Muscle of arm (tissue), 14 donors: ENCODE measurements at places on chromosomes 16 and 17.

DNA sequence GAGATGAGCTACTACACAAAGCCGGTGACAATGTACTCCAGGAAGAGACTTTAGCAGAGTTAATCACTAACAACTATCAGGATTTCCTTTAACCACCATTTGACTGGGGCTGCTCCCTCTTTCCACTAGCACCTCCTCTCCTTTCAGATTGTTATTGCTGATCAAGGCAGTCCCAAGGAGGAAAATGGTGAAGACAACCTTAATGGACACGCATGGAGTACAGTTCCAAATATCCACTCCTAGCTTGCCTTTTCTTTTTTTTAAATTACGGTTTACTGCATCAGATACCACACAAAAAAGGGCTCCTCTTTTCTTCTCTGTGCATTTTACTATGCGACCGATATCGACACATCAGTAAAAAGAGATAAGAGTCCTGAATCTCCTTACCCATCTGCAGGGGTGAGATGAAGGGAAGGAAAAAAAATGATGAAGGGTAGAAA, 30.9 kb downstream of the FAM222B start:
- DNase-seq = peak; percentile 10

GRCh38 chr17:38534498-38534885, 71.3 kb downstream of the SRCIN1 start:
- no peak for DNase-seq

DNA sequence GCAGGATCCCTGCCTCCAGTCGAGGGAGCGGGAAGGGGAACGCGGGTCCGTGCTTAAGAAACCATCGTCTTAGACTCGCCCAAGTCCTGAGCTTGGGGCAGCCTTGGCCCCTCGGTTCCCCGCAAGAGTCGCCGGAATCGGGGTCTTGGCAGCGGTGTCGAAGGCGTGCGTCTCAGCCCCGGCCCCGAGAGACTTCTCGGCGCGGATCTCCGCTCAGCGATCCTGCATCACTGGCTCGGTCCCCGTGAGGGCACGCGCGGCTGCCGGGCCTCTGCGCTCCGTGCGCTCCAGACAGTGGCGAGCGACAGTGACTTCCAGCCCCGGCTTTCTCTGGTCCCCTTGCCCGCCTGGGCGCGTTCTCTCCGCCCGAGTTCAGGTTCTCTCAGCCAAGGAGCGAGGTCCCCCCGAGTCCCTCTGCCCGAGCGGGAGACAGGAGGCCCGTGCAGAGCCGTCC, 380 bp downstream of the HS3ST3A1 start:
- DNase-seq = no peak

DNA sequence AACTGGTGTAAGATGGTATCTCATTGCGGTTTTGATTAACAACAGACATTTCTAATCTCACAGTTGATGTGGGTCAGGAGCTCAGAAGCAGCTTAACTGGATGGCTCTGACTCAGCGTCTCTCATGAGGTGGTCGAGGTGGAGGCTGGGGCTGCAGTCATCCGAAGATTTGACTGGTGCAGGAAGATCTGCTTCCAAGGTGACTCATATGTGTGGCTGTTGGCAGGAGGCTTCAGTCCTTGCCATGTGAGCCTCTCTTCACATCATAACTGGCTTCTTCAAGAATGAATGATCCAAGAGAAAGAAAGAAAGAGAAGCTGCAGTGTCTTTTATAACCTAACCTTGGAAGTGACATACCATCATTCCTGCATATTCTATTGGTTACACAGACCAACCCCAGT, 376.1 kb downstream of the SEC14L1 start:
- DNase-seq = no peak

GRCh38 chr16:2276368-2277195, 8.7 kb upstream of the RNPS1 start:
- DNase-seq = no peak

DNA sequence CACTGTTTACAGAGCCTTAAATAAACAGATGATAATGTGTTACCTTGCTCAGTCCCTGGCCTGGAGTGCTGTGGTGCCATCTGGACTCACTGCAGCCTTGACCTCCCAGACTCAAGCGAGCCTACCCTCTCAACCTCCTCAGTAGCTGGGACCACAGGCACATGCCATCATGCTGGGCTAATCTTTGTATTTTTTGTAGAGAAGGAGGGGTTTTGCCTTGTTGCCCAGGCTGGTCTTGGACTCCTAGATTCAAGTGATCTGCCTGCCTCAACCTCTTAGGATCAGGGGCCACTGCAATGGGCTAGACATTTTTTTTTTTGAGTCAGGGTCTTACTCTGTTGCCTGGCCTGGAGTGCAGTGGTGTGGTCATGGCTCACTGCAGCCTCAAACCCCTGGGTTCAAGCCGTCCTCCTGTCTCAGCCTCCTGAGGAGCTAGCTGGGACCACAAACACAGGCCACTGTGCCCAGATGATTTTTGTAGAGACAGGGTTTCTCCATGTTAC, 5.0 kb upstream of the NAGLU start:
- no peak for DNase-seq

GRCh38 chr17:32256012-32256700, 9.5 kb upstream of the RHBDL3 start:
- DNase-seq = no peak

DNA sequence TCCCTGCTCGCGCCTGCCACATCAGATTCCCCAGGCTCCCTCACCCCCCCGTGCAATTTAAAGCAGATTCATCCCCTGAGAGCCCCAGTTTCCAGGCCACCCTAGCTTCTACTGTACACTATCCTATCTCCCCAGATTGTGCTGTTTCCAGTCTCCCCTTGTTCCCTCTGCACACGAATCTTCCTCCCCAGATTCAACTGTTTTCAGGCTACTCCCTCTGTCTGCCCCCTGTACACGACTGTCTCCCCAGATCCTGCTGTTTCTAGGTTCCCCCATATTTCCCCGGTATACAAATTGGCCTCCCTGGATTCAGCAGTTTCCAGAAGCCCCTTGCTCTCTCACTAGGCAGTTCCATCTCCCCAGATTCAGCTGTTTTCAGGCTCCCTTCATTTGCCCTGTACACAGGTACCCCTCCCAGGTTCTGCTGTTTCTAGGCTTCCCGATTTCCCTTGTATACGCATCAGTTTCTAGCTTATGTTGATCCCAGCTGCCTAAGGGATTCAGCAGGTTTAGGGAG, 22.9 kb downstream of the COPZ2 start:
- no peak for DNase-seq
